ENCODE measurements at places on chromosomes 13 and 19. TPM values are rescaled to one million over a fixed set of nuclear protein-coding genes. Genes with fewer than 3 reads are reported as not detected.

Gene AP1M2
- total RNA-seq: 76.8 TPM

Gene TMIGD2
- not detected for total RNA-seq

- DNase-seq: peak; percentile 20
- H3K4me3 ChIP-seq: no peak overlapping the region
- H3K36me3 ChIP-seq: no peaks in the 10 kb centered on the region
These were observed 41.6 kb upstream of the CHST8 start for GRCh38 chr19:33580026-33580644.

- no peak overlapping the region for H3K4me3 ChIP-seq
- no peaks in the 10 kb centered on the region for H3K4me1 ChIP-seq
- no peak for DNase-seq
- H3K27me3 ChIP-seq: no peaks in the 10 kb centered on the region
- H3K27ac ChIP-seq: no peak overlapping the region
- no peaks in the 10 kb centered on the region for H3K36me3 ChIP-seq
These were observed 73.7 kb downstream of the LACC1 start for GRCh38 chr13:43953370-43953769.

DNA sequence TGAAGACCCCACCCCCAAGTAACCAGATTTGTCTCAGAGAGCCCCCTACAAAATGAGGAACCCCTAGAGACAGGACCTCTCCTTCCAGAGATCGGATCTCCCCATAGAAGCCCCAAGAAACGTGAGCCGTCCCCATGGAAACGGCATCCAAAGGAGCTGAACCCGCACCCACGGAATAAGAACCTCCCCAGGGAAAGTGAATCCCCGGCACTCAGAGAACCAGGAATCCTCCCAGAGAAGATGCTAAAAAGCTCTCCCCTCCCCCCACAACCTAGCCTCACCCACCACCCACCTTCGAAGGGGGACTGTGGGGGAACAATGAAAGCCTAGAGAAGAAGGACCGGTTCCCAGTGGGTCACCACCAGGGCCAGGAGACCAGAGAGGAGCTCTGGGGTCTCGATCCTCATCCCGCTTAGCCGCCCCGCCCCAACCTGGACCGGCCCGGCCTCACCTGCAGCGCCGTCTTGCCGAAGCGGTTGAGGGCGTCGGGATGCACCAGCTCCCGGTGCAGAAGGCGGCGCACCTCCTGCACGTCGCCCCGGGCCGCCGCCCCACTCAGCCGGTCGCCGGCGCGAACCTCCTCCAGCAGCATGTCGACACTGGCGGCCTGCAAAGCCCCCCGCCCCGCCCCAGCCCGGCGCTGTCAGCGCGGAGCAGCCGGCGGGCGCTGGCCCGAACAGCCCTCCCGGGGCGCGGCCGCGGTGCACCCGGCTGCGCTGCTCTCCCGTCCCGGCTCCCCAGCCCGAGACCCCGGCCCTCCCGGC lies 535 bp downstream of the CDKN2D start:
- no peaks in the 10 kb centered on the region for H3K27me3 ChIP-seq
- no peak for DNase-seq
- H3K4me1 ChIP-seq: peaks cover 54% of the 10 kb centered on the region
- no peak overlapping the region for H3K27ac ChIP-seq
- no peaks in the 10 kb centered on the region for H3K36me3 ChIP-seq
